Pulmonary artery endothelial cell (primary cell): ENCODE measurements at places on chromosomes 3 and 15.

DNA sequence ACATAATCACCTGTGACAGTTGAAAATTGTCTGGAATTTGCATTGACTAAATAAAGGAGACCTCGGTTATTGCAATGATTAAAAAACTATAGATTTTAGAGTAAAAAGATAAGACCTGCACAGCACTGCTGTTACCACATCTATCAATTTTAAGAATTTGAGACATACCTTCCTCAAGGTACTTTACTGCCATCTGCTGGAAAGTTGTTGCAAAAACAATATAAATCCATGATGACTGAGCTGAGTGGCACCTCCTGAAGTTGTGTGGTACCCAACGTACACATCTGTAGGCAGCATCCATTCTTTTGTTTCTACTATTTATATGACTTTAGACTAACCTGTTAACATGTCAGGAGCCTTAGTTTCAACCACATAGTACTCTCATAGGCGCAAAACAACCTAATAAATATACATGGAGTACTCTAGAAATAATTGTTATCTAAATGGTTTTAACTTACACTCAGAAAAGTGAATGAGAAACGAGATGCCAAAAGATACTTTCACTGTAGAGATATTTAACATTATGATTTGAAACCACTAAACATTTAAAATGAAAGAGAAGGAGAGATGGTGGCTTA is 106.7 kb downstream of the GHSR start:
- no peak for DNase-seq

GRCh38 chr3:110296885-110297284 is 774.7 kb upstream of the NECTIN3 start:
- no peak for DNase-seq

GRCh38 chr3:14431452-14431916 is 29.1 kb downstream of the SLC6A6 start:
- no peak for DNase-seq

- no peak for DNase-seq
Observed at GRCh38 chr3:72043204-72044133, 258.5 kb upstream of the PROK2 start.

DNA sequence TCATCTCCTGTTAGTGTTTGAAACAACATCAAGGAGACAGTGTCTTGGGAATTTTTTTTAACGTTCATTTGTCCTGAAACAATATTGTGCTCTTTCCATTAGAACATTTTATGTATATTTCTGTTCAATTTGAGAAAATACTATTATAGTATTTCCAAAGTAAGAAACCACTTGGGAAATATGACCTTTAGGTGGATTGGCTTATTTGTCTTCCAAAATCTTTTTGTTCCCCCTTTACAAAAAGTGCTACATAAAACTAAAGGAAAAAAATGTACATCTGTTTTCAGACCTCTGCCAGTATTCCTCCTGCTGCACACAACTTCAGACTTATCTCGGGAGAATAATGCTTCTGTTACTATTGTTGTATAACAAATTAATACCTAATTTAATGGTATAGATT is 165.9 kb upstream of the AGTR1 start:
- no peak for DNase-seq

DNA sequence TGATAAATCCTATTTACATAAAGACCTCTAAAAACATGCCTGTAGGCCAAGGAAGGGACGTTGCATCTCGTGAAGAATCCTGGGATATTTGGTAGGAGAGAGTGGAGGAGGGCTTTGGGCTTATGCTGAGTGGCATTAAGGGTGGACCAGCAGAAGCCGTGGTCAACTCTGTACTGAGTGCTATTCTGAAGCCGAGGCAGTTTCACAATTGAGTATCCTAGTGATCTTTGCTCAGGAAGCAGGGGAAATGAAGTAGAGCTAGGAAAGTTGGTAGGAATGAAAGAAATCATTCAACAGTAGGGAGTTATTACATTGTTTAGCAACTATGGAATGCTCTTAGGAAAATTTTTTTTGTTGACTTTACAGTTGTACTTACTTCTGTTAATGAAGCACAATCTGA is 24.2 kb downstream of the MCTP2 start:
- no peak for DNase-seq

GRCh38 chr3:78880603-78881461 is 887.0 kb downstream of the ROBO1 start:
- DNase-seq = no peak

GRCh38 chr15:90463381-90463780 is 66.3 kb upstream of the CRTC3 start:
- peak; percentile 79 for DNase-seq

DNA sequence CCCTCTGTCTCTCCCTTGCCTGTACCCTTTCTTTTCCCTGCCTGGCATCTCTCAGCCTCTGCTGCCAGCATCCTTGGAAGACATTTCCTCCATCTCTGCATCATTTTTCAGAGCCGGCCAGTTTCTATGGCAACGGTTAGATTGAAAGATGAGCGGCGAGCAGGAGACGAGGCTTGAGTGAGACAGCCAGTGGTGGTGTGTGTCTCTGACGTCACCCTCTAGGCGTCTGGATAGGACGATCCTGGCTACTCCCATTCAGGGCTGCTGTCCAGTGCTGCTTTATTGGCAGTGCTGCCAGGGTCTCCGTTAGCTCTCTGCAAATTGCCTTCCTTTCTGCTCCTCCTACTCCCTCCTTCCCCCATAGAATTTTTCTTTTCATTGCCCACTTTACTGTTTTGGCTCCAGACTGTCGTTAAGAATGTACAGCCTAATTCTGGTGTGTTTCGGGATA is 57.9 kb downstream of the TRAK1 start:
- DNase-seq = peak; percentile 20

GRCh38 chr3:106339551-106339950 is 470.7 kb upstream of the CBLB start:
- no peak for DNase-seq

DNA sequence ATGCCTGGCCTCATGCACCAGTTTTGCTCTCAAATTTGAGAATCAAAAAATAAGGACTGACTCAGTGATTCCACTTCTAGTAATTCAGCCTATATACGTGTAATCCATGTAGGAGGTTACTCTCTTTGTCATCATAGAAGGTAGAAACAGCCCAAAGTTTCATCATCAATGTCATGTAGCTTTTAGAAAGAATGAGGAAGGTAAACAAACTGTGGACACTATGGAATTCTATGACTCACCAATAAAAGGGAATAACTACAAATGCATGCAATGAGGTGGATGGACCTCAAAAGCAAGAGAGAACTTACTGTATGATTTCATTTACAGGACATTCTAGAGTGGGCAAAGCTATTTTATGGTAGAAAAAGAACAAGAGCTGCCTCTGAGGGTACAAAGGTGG is 93.2 kb upstream of the LRIG1 start:
- no peak for DNase-seq

DNA sequence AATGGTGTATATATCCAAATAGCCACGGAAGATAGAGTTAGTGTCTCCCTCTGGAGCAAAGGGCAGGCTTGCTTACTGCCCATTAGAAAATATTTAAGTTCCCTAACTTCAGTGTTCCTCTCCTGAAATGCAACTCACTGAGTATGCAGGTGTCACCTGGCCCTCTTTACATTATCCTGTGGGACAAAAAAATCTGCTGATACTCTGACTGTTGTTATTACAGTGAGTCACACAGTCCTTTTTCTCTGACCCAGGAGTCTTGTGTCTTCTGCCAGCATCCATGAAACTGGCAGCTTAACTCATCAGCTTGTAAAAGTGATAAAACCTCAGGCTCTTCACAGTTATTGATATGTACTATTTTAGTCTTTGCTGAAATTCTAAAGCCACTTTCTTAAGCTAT is 42.2 kb upstream of the RASGRF1 start:
- no peak for DNase-seq

DNA sequence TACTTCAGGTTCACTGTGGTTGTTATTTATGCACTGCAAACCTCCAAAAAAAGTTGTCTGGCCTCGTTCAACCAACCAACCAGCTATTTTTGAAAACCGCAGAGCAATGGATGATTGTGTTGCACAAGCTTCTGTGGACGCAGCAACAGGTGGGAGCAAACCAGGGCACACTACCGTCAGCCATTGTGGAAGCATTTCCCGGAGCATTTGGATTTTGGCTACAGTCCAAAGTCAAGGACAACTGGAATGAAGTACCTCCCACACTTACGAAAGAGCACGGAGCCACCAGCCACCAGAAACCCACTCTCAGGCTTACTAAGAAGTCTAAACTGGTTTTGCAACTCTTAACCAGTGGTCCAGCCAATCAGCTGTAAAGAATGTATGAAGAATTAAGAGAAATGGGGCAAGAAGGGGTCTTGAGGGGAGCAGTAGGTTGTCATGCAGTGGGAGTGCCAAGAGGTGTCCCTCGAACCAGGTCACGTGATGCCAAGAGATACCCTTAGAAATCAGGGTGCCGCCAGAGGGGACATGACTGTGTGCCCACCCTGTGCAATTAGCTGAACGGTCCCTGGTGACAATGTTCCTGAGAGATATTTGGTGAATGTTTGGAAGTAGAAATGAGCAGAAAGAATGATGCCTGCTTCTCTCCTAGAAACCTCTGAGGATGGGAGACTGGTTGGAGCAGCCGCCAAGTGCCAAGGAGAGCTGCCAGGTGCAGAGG is 68.9 kb upstream of the PCSK6 start:
- no peak for DNase-seq

DNA sequence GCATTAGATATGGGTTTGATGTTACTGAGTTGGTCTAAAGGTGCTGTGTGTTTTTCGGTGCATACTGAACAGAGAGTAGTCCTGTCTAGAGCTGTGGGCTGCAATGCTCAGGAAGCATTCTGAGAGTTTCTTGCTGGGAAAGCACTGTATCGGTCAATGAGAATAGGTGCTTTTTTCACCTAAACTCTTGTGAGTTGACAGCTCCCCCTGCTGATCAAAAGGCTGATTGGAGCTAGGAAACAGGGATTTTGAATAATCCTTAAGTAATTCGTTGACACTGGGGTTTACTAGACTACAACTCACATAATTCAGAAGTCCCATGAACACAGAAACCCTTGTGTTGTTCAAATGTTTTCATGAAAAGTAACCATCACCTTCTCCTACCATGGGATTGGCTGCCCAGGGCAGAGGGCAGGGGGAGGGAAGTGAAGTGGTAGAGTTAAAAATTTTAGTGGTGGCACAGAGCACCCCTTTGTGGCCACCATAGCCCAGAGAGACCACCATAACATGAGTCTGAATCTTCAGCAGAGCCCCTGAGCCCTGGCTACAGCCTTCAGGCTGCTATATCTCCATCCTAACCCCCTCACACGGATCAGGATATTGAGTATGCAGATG is 13.0 kb upstream of the MANF start:
- DNase-seq = no peak

DNA sequence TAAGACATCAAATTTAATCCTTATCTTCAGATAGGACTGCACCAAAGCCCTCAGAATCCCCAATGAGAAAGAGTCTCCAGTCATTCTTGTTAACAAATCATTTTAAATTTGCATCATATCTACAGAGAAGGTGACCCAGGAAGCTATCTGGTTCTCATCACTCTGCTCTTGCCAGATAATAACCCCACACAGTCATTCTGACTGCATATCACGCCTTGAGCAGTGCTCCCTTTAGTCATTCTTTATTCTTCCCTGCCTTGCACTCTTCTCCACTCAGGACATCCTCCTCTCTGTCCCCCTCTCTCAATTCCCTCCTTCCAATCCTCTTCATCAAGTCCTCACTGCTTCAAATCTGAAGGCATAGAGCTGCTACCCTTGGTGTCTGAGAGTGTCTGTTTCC is 83.7 kb upstream of the COL6A6 start:
- DNase-seq = no peak
